B cell (primary cell): ENCODE measurements at places on chromosomes 1 and 21. TPM values are rescaled to one million over a fixed set of nuclear protein-coding genes. Genes with fewer than 3 reads are reported as not detected.
A peak's percentile ranks its signal among the peaks of the same experiment; 100 is the strongest.

NOS1AP gene
- not detected in 2 replicates for polyA plus RNA-seq

ALPL gene
- polyA plus RNA-seq: 1.6 and 1.7 TPM in 2 replicates

LCE3B gene
- polyA plus RNA-seq: not detected in 2 replicates

C21orf91 gene
- 6.7 and 7.7 TPM in 2 replicates for polyA plus RNA-seq

THEMIS2 gene
- polyA plus RNA-seq: 32.2 and 72.0 TPM in 2 replicates

POU3F1 gene
- 0.45 and 0.63 TPM in 2 replicates for polyA plus RNA-seq

CTNNBIP1 gene
- 8.1 and 8.7 TPM in 2 replicates for polyA plus RNA-seq

TAL1 gene
- 0.06 TPM in 1 of 2 replicates, not detected in the other for polyA plus RNA-seq

- DNase-seq: no peak
These were observed 393.5 kb downstream of the SMYD3 start for GRCh38 chr1:246113555-246114095.

GRCh38 chr1:217109928-217110327, 386.7 kb upstream of the ESRRG start:
- no peak for DNase-seq

DNA sequence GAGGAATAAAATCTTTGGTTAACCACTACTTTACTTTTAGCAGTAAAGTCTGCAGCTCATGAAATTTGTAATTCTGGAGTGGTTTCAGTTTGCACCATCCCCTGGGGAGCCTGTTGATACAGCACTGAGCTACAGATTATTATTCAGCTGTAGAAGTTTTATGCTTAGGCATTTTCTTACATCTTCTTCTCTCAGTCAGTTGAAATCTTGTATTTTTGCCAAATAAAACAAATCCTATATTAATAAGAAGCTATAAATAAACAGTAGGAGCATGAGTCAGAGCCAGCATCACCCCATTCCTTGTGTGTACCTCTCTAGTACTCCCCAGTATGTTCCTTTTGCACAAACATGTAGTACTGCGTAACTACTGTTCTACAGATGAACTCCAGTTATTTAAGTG, 118.9 kb downstream of the ATF6 start:
- no peak for DNase-seq

- DNase-seq: no peak
These were observed 85.6 kb downstream of the EPS15 start for GRCh38 chr1:51433269-51433971.

DNA sequence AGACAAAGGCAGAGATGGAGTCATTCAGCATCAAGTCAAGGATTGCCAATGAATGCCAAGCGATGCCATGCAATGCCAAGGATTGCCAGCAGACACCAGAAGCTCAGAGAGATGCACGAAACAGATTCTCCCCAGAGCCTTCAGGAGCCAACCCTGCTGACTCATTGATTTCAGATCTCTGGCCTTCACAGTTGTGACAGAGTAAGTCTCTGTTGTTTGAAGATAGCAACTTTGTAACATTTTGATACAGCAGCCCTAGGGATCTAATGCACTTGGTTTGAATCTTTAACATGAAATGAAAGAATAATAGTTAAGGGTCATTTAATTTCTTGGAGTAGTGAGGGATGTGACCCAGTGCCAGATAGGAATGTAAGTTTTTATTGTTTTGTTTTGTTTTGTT, 287.4 kb upstream of the RUNX1 start:
- no peak for DNase-seq

DNA sequence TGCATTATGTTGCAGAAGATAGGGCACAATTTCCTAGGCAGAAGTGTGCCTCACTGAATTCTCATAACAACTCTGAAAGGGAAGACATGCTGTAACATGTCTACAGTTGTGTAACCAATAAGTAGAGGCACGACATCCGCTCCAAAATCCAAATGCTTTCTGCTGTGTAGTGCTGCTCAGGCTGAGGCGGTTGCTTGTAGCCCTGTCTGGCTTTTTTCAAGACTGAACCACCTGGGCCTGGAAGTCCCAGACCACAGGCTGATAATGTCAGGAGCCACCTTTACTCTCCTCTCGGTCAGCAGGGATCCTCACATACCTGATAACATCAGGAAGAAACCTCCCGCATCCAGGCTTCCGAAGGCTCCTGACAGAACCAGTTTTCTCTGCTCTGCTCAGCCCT, 10.9 kb downstream of the AKNAD1 start:
- no peak for DNase-seq

DNA sequence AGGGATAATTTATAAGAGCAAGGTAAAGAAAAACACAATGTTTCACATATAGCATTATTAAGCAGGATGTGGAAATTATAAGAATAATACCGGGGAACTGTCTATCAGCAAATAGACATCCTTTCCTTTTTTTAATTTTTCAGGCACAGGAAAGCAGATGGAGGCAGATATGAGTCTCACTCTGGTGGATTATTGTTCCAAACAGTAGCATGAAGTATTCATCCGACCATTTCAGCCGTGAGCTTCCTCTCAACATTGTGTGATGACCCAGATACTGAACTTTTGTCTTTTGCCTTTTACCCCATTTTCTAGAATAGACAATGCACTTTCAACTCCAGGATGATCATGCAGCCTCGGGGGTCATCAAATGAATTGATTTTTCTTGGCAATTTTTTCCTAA, 599.8 kb downstream of the ADGRL2 start:
- DNase-seq: no peak

GRCh38 chr1:85629532-85629920, 49.0 kb downstream of the CCN1 start:
- DNase-seq: no peak

DNA sequence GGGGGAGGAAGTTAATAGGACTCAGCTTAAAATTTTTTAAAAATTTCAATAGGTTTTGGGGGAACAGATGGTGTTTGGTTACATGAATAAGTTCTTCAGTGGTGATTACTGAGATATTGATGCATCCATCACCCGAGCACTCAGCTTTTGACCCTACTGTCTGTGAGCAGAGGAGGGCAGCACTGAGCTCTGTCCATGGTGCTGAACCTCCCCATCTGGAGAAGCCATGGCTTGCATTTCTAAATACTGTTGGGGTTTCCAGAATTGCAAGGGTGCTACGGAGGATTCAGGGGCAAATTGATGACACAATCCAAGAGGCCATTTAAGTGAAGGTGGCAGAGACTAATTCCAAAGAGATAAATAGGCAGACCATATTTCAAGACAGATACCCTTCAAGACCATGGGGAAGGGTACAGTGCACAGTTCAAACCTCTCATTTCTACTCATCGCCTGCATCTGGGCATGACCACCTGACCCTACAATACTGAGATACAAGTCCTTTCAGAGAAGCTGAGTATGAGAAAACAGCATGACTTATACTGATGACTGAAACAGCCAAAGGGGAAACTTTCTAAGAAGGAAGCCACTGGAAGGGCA, 17.2 kb downstream of the SYT2 start:
- peak; percentile 71 for DNase-seq

- DNase-seq: no peak
These were observed 223.1 kb upstream of the IRF2BP2 start for GRCh38 chr1:234833118-234833517.

- no peak for DNase-seq
These were observed 59.9 kb downstream of the PSMG1 start for GRCh38 chr21:39123375-39123774.

- DNase-seq: no peak
These were observed 14.1 kb upstream of the PADI4 start for GRCh38 chr1:17293681-17294425.
